ENCODE measurements at places on chromosomes 1 and 21.

- DNase-seq = no peak
These were observed 653.5 kb downstream of the PTPRU start for GRCh38 chr1:29889776-29890175.

DNA sequence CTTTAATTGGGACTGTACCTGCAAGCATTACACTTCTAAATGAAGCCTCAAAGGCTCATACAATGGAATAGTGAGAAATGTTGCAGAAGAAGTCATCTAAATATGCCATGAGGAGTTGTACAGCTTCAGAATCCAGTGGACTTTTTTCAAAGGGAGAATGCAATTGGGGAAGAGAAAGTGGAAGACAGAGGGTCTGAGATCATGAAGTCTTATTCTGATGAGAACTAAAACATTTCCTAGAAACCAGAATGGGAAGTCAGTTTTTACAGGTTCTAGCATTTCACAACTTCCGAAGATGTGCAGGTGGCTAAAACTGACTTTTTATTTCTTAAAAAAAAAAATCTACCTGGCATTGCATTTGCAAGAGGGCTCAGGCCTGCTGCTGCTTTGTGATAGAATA lies 424.4 kb upstream of the RUNX1 start:
- no peak for DNase-seq

DNA sequence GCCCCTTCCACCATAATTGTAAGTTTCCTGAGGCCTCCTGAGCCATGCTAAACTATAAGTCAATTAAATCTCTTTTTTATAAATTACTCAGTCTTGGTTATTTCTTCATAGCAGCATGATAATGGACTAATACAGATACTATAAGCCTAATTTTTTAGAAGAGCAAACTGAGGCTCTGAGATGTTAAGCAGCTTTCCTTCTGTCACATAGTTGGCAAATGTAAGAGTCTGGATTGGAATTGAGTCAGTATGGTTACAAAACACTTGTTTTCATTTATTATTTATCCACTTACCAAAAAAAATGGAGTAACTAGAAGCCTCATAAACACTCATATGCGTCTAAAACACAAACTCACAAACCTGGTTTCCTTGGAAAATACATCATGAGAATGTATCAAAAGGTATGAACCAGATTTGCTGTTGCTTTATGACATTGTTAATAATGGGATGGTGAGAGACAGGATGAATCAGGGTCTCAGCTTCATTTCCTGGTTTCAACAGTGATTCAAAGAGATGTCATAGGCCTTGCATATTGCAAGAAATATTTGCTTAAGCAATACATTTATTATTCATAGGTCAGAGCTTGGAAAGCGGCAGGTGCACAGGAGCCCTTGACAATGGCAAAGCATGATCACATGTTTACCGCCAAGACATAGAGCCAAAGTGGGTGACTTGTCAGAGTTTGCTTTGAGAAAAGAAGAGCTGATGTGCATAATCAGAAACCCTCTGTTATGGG lies 221.5 kb downstream of the GRIK1 start:
- DNase-seq = no peak

GRCh38 chr1:203368624-203369451 lies 17.9 kb upstream of the FMOD start:
- DNase-seq = no peak

DNA sequence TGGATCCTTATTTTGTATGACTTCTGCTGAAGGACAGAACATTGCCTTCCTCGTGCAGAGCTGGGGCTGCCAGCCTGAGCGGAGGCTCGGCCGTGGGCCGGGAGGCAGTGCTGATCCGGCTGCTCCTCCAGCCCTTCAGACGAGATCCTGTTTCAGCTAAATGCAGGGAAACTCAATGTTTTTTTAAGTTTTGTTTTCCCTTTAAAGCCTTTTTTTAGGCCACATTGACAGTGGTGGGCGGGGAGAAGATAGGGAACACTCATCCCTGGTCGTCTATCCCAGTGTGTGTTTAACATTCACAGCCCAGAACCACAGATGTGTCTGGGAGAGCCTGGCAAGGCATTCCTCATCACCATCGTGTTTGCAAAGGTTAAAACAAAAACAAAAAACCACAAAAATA lies 27.5 kb upstream of the KDM4A start:
- DNase-seq = no peak

DNA sequence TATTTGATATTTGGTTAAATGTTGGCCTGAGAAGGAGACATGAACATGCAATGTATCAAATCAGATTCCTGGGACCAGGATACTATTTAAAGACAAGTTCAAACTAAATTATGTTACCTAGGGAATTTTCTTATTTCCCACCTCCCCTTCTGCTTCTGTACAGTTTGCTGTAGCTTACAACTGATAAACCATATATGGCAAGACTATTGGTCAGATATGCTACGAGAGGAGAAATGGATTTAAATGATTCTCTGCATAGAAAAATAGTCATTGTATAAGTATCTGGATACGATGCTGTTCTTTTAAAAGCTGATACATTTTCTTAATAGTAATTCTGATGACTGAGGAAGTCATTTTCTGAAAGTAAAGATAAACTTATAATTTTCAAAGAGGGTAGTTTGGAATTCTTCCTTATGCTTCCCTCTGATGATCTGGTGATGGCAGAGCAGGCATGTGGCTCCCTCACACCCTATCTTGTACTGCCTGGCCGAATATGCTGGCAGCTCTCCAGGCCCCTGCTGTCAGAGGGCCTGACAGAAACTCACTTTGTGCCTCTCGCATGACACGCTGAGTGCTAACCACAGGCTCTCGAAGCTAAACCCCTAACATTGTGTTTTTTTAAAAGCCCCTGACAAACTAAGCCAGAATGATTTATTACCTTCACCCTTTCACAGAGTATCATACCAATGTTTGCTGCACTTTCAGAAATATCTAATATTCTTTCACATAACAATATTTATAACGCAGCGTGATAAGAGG lies 19.4 kb downstream of the RRP15 start:
- no peak for DNase-seq

DNA sequence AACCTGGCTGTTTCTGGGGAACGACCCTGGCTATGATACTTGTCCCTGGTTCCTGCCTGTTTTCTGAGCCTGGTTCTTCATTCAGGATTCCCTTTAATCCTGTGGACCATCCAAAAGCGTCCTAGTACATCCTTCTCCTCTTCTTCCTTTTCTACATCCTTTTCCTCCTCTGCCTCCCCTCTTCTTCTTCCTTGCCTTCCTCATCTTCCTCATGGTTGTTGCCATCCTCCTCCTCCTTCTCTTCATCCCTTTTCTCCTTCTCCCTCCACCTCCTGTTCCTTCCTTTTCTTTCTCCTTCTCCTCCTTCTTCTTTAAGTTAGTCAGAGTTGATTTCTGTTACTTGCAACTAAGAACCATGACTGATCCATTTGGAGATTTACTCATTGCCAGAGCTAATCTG lies 197.8 kb downstream of the FOXD2 start:
- DNase-seq = no peak

GRCh38 chr1:37725851-37726613 lies 33.7 kb downstream of the CDCA8 start:
- no peak for DNase-seq

DNA sequence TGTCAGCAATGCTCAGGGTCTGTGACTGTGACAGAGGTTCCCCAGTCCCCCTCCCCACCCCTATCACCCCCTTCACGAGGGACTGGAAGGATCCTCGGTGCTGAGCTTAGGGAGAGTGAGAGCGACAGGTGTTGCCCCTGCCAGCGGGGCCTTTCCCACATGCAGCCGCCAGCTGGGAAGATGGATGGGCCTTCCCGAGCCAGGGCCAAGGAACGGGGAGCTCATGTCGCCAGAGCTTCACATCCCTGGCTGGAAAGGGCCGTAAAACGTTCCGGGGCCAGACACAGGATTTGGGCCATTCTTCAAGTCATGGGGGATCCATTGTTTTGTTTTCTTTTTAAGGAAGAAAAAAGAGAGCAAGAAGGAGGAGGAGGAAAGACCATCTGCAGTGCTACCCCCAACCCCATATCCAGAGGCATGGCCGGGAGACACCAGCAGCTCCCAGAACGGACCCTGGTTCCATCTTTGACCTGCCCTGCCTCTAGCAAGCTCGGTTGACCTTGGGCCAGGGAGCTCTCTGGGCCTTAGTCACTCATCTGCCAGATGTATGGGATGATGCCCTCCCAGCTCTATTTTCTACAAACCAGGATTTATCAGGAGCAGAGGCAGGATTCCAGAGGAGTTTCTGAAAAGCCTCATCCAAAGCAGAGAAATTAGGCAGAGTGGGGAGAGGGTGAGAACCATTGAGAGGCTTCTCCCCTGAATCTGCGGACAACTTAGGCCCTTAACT lies 54.1 kb downstream of the TAS1R2 start:
- DNase-seq = no peak

DNA sequence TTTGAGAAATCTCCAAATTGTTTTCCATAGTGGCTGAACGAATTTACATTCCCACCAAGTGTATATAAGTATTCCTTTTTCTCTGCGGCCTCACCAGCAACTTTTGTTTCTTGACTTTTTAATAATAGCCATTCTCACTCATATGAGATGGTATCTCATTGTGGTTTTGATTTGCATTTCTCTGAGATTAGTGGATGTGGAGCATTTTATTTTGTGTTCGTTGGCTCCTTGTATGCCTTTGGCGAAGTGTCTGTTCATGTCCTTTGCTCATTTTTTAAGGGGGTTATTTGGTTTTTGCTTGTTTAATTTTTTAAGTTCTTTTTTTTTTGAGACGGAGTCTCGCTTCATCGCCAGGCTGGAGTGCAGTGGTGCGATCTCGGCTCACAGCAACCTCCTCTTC lies 45.1 kb upstream of the MPC2 start:
- DNase-seq = no peak

DNA sequence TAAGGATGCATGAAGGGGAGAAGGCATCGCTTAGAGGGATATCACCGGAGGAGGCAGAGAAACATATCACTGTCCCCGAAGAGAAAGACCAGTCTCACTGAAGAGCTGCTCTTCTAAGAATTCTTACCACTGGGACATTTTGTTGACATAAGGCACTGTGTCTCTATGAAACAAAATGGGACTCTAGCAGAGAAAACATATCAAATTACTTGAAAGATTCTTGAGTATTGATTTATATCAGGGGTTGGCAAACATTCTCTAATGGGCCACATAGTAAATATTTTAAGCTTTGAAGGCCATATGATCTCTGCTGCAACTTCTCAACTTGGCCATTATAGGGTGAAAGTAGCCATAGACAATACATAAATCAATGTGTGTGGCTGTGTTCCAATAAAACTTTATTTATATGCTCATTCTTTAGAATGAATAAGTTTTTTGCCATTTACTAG lies 41.0 kb upstream of the GREM2 start:
- no peak for DNase-seq

DNA sequence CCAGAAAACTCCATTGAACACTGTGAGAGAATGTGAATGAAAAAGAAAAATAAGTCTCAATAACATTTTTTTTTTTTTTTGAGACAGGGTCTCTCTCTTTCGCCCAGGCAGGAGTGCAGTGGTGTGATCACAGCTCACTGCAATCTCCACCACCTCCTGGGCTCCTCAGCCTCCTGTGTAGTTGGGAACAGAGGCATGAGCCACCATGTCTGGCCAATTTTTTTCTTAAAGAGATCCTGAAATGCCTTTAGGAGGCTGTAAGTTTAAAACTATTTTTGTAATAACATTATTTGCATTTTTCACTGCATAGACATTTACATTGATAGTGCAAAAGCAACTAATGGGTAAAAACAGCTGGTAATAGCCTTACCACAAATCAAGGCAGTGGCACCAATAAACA lies 35.3 kb downstream of the GDAP2 start:
- DNase-seq = no peak

GRCh38 chr21:40846587-40847411 lies at the start of gene DSCAM:
TSS of gene DSCAM (minus strand) at chr21:40847158. CDS start at chr21:40846661, 497 bp downstream.
- DNase-seq = no peak

DNA sequence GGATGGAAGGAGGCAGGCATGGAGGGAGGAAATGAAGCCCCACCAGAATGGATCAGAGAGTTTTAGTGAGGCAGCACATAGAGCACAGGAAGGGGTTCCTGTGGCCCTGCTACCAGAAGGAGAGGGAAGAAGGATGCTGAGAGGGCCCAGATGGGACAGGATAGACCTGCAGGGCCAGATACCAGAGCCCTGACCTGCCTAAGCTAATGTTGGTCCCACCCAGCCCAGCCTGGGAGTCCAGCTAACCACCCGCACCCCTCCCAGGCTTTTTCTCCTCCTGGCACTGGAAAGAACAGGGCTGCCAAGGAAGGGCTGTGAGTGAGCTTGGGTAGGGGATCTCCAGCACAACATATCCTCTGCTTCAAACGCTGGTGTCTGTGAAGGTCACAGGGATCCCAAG lies 6.9 kb downstream of the NECTIN4 start:
- DNase-seq = no peak

DNA sequence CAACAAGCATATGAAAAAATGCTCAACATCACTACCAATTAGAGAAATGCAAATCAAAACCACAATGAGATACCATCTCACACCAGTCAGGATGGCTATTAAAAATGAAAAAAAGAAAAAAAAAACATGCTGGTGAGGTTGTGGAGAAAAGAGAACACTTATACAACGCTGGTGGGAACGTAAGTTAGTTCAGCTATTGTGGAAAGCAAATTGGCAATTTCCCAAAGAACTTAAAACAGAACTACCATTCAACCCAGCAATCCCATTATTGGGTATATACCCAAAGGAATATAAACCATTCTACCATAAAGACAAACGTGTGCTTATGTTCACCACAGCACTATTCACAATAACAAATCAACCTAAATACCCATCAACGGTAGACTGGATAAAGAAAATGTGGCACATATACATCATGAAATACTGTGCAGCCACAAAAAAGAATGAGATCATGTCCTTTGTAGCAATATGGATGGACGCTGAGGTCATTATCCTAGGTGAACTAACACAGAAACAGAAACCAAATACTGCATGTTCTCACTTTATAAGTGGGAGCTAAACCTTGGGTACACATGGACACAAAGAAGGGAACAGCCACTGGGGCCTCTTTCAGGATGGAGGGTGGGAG lies 49.5 kb downstream of the LYST start:
- no peak for DNase-seq
